Activated B cell treated with CpG ODN at 0.5 μM for 24 hours (primary cell): ENCODE measurements at places on chromosomes 2 and 18. TPM values are rescaled to one million over a fixed set of nuclear protein-coding genes. Genes with fewer than 3 reads are reported as not detected.

The CNTNAP5 gene
- not detected in 2 replicates for total RNA-seq

The EPB41L3 gene
- total RNA-seq = 0.34 and 0.73 TPM in 2 replicates

The PTPRN gene
- not detected in 2 replicates for total RNA-seq

The AMMECR1L gene
- total RNA-seq = 14.9 and 15.5 TPM in 2 replicates

The BCS1L gene
- total RNA-seq = 66.9 and 75.1 TPM in 2 replicates

DNA sequence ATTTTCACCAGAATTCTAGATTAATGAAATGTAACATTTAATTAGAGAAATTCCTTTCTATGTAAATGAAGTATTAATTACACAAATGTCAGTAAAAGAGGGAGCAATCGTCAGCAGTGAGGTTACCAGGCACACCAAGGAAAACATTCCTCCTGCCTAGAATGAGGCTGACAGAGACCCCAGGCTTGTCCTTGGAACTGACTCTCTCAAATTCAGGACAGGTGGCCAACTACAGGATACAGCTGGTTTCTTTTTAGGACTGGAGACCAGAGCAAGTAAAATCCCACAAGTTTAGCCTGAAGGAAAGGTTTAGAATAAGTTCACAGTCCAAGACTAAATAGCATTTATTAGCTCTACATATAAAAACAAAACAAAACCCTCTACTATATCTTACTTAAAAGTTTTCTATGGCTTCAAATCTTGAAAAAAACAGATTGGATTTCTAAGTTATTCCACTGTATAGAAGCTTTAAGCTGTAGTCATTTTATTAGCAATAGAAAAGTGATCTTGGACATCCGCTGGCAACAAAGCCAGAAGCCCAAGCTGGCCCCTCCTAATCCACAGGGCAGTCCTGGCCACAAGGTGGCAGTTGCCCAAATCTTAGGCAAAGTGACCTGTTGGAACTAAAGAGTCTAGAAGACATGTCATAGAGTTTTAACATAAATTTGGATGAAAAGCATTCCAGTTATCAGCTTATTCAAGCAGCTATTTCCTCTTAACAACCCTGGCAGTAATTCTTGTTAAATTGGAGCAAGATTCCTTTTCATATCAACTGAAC is 81.0 kb downstream of the SP3 start:
- no peak for DNase-seq

GRCh38 chr2:121209014-121209610 is 75.9 kb downstream of the TFCP2L1 start:
- DNase-seq = no peak

DNA sequence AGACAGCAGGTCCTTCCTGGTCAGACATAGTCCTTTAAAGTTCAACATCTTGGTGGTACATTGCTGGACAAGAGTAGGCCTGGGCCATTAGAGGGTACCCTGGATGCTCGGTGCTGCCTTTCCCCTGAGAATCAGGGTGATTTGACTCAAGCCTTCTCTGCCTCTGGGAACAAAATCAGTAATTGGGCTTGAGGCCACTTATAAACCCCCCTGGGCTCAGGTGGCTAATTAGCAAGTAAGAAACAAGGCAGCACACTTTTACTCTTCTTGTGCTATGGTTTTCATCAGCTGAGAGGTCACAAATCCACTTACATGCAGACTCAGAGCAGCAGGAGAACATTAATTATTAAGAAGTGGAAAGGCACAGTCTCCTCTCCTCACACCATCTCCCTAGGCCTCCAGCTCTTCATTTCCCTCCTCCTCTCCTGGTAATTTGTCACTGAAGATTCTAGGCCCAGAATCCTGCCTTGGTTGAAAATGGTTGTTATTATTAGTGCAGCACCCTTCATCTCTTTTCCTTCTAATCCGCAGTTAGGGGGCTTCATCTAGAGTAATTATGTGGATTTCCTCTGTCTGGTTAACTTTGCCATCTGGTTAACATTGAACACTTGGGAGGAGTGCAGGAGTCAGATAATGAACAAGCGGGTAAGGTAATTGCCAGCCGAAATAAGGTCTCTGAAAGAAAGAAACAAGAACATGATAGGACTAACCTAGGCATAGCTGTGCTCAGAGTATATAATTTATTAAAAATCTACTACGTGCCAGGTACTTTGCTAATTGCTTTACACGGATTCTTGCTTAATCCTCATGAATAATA is 29.7 kb upstream of the CASP10 start:
- no peak for DNase-seq
